ENCODE measurements at places on chromosomes 1 and 21.

- peak overlapping the region; percentile 93 for H3K27ac ChIP-seq
- H3K36me3 ChIP-seq = no peaks in the 10 kb centered on the region
- no peaks in the 10 kb centered on the region for H3K27me3 ChIP-seq
Observed at GRCh38 chr1:94234615-94235014, 2.8 kb downstream of the ARHGAP29 start.

GRCh38 chr1:53739109-53739681, at the start of gene GLIS1:
Gene GLIS1 (minus strand): TSS chr1:53739164. CDS start chr1:53738064, 1,100 bp downstream.
- H3K4me1 ChIP-seq = peaks cover 11% of the 10 kb centered on the region
- H3K36me3 ChIP-seq = no peaks in the 10 kb centered on the region
- DNase-seq = peak; percentile 86
- no peak within 1 kb of the TSS for H3K27ac ChIP-seq
- peaks cover 40% of the 10 kb centered on the region for H3K27me3 ChIP-seq
- peak within 1 kb of the TSS; percentile 52 for H3K4me3 ChIP-seq

GRCh38 chr1:23198373-23198772, 18.9 kb downstream of the HTR1D start:
- DNase-seq = peak; percentile 73
- peak overlapping the region; percentile 67 for H3K27ac ChIP-seq
- H3K36me3 ChIP-seq = no peaks in the 10 kb centered on the region
- peaks cover 27% of the 10 kb centered on the region for H3K4me1 ChIP-seq
- H3K27me3 ChIP-seq = no peaks in the 10 kb centered on the region
- no peak overlapping the region for H3K4me3 ChIP-seq

DNA sequence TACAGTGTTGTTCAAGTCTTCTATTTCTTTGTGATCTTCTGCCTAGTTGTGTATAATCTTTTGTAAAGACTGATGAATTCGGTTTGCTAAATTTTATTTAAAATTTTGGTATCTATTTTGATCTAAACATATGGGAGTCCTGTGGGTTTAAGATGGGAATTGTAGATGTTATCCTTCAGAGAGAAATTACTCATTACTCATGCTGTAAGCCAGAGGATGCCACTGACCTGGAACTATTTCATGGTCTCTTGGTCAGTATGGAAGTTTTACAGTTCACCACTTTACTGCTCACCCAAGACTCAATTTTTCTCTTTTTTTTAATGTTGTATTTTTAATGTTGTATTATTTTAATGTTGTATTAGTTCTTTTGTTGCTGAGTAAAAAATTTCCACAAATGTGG, 138.6 kb upstream of the B3GALT2 start:
- H3K4me1 ChIP-seq = peaks cover 18% of the 10 kb centered on the region
- no peak overlapping the region for H3K4me3 ChIP-seq
- H3K27ac ChIP-seq = no peak overlapping the region
- H3K27me3 ChIP-seq = no peaks in the 10 kb centered on the region

- H3K4me1 ChIP-seq = peaks cover 15% of the 10 kb centered on the region
- H3K27me3 ChIP-seq = no peaks in the 10 kb centered on the region
- DNase-seq = peak; percentile 55
- H3K27ac ChIP-seq = no peak overlapping the region
- peaks cover 48% of the 10 kb centered on the region for H3K36me3 ChIP-seq
- H3K4me3 ChIP-seq = no peak overlapping the region
Observed at GRCh38 chr1:204445860-204446412, 34.3 kb upstream of the PPP1R15B start.

GRCh38 chr1:195960580-195960979, 647.7 kb downstream of the KCNT2 start:
- no peak for DNase-seq
- no peaks in the 10 kb centered on the region for H3K36me3 ChIP-seq
- no peaks in the 10 kb centered on the region for H3K27me3 ChIP-seq

DNA sequence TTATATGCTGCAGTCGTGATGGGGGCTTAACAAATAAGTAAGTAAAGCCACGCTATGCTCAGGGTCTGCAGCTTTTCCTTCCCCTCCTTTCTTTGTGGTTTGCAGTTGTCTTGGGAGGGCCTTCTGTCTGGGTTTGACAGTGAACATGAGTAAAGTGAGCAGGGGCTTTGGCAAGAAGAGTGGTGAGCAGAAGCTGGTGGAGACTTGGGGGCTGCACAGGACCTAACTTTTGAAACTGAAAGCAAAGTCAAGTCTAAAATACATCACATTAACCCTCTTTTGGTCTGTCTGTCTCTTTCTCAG, 368.6 kb upstream of the VAMP3 start:
- H3K27ac ChIP-seq = peak overlapping the region; percentile 32
- no peak for DNase-seq
- no peaks in the 10 kb centered on the region for H3K36me3 ChIP-seq

DNA sequence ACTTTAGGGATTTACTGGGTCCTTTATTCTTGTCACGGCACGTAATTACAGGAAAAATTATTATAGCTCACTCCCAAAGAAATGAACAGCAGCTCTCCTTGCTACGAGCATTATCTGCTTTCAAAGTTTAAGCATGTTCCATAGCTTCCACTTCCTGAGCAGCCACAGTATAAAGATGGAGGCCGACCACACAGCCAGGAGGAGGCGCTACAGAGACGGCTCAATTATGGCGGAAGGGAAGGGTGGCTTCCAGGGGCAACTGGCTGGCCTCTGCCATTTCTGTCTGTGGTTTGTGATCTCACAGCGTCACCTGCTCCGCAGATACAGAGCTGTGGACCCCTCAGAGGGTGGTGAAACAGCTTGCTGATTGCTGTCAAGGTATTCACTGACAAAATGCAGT, 212.3 kb upstream of the GREM2 start:
- no peak overlapping the region for H3K4me3 ChIP-seq
- H3K27ac ChIP-seq = no peak overlapping the region
- DNase-seq = no peak
- no peaks in the 10 kb centered on the region for H3K36me3 ChIP-seq
- no peaks in the 10 kb centered on the region for H3K4me1 ChIP-seq

DNA sequence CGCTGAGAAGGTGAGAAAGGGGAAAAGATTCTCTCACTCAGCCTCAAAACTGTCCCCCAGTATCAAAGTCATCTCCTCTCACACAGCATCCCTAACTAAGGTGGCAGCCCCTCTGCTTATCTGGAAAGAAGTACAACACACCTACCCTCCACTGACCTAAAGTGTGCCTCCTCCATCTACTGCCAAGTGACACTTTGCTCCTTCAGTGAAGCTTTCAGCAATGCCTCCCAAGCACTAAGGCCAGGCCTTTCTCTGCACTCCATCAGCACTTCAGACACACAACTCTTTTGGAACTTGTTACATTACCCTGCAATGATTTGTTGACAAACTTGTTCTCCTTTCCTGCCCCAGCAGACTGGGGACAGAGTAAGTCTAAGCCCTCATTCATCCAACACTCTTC, 1.4 kb downstream of the SH3BP5L start:
- peaks cover 45% of the 10 kb centered on the region for H3K4me1 ChIP-seq
- H3K27ac ChIP-seq = no peak overlapping the region
- H3K27me3 ChIP-seq = no peaks in the 10 kb centered on the region
- DNase-seq = no peak
- peaks cover 4% of the 10 kb centered on the region for H3K36me3 ChIP-seq

GRCh38 chr1:15740924-15741850, 1.1 kb upstream of the TMEM82 start:
- H3K4me1 ChIP-seq = no peaks in the 10 kb centered on the region
- peak; percentile 49 for DNase-seq
- H3K36me3 ChIP-seq = no peaks in the 10 kb centered on the region
- no peak overlapping the region for H3K27ac ChIP-seq

DNA sequence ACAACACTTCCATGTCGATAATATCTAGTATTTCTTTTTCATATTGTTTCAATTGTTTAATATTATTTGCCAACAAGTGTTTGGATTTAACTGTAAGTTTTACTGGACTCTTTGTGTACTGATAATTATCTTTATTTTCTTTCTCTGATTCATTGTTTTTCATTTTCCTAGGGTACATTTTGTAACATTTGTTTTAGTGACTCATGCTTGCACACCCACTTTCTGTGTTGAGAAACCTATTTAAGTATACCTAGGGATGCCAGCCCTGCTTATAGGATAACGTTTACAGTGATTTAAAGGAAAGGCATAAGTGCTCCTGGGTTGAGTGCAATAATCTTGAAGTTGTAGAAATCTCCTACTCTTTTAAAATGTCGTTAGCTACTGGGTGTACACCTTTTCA, 1386.0 kb upstream of the ADGRL4 start:
- peak; percentile 9 for DNase-seq
- no peak overlapping the region for H3K4me3 ChIP-seq
- H3K4me1 ChIP-seq = peaks cover 15% of the 10 kb centered on the region
- H3K27ac ChIP-seq = peak overlapping the region; percentile 39

- peak; percentile 56 for DNase-seq
- no peak overlapping the region for H3K4me3 ChIP-seq
- no peak overlapping the region for H3K27ac ChIP-seq
- H3K36me3 ChIP-seq = no peaks in the 10 kb centered on the region
Observed at GRCh38 chr1:221715321-221716169, 26.3 kb downstream of the DUSP10 start.

DNA sequence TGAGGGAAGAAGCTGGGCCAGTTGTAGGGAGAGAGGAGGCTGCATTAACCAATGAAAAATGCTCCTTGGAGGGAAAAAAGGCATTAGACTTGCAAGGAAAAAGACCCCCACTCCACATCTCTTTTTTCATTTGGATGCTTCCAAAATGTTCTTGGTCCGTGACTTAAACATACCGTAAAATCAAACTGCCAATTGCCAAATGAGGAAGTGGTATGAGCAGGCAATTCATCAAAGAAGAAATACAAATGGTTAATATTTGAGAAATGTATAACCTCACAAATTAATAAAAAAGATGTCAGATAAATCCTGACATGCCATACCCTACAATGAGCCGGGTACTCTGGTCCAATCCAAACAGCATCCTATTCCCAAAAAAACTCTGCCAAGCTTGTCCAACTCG, 30.6 kb downstream of the KANK4 start:
- no peak for DNase-seq
- H3K36me3 ChIP-seq = no peaks in the 10 kb centered on the region
- peaks cover 6% of the 10 kb centered on the region for H3K27me3 ChIP-seq

GRCh38 chr1:52769346-52770033, 43.2 kb downstream of the ZYG11B start:
- H3K27ac ChIP-seq = no peak overlapping the region
- H3K4me3 ChIP-seq = no peak overlapping the region
- H3K4me1 ChIP-seq = no peaks in the 10 kb centered on the region
- H3K36me3 ChIP-seq = peaks cover 5% of the 10 kb centered on the region
- no peak for DNase-seq

- no peak overlapping the region for H3K4me3 ChIP-seq
- no peak for DNase-seq
- H3K27ac ChIP-seq = no peak overlapping the region
Observed at GRCh38 chr1:184514447-184514846, 127.6 kb downstream of the C1orf21 start.

- no peak overlapping the region for H3K4me3 ChIP-seq
- no peak overlapping the region for H3K27ac ChIP-seq
Observed at GRCh38 chr1:218711884-218712674, 366.9 kb downstream of the TGFB2 start.

DNA sequence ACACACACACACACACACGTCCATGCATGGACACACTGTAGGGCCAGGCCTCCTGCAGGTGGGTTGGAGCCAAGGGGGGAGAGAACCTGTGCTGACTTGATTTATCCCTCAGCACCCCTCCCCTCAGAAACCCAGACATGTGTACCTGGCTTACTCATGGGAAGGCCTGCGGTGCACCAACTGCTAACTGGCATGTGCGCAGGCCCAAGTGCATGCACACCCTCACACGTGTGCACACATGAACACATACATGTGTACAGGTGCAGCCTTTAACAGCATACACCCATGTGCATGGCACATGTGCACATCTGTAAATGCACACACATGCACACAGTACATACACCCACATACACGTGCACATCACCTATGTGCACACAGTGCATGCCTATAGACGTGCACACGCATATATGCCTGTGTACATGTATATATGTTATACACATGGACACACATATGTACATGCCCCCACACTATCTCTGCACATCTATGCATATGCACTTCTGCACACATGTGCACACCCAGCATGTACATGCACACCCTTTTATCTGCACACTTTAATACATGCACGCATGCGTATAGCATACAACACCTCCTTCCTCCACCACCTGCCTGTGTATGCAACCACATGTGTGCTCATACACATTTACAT, 67.5 kb downstream of the TRIM11 start:
- H3K4me3 ChIP-seq = no peak overlapping the region
- H3K4me1 ChIP-seq = no peaks in the 10 kb centered on the region
- no peaks in the 10 kb centered on the region for H3K36me3 ChIP-seq
- H3K27ac ChIP-seq = no peak overlapping the region
- DNase-seq = no peak

DNA sequence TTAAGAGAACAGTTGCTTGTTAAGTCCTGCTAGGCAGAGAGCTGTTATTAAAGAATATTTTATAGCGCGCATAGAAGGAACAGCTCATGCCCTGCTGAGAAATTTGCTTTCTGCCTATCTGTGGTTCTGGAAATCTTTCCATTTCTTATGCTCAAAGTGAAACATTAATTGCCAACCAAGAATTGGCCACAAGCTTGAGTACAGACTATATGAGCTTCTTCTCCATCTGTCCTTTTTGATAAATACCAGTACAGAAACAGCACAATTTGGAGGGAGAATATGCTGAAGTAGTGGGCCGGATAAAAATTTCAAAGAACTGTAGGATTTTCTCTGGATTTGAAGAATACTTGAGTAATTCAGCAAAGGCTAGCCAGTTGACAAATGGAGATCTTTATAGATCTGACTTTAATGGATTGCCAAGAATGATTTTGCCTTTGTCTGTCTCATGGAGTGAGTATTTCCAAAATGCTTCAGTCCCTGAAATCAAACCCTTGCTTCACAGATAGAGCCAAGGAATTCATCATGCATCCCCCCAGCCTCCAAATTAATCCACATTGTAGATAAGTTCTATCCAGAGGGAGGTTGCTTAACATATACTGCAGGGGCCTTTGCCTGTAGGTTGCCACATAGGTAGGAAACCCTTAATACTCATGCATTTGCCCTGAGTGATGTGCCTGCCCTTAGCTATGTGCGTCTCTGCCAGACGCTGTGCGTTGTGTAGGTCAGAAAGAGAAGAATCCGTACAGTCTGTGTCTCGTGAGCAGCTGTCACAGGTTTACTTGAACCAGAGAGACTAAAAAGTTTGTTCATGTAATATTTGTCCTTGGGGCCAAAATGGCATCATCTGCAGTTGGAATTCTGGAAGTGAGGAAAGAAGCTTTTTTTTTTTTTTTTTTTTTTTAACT, 44.2 kb downstream of the SMYD2 start:
- no peak for DNase-seq
- H3K4me1 ChIP-seq = peaks cover 9% of the 10 kb centered on the region
- no peak overlapping the region for H3K27ac ChIP-seq
- no peaks in the 10 kb centered on the region for H3K27me3 ChIP-seq

GRCh38 chr1:205800981-205801703, 11.9 kb downstream of the SLC41A1 start:
- H3K4me3 ChIP-seq = no peak overlapping the region
- H3K27me3 ChIP-seq = no peaks in the 10 kb centered on the region
- DNase-seq = no peak
- no peak overlapping the region for H3K27ac ChIP-seq
- H3K36me3 ChIP-seq = no peaks in the 10 kb centered on the region
- no peaks in the 10 kb centered on the region for H3K4me1 ChIP-seq

Data from endothelial cell of umbilical vein (primary cell).